HepG2 (cell line): ENCODE measurements at places on chromosomes 5 and 9.
A peak's percentile ranks its signal among the peaks of the same experiment; 100 is the strongest.

- no peak for DNase-seq
These were observed 210.6 kb downstream of the MARCHF11 start for GRCh38 chr5:15968993-15969392.

GRCh38 chr9:78899006-78899405 is 602.1 kb downstream of the PSAT1 start:
- no peak for DNase-seq

GRCh38 chr5:109275919-109276318 is 133.9 kb downstream of the PJA2 start:
- no peak for DNase-seq

DNA sequence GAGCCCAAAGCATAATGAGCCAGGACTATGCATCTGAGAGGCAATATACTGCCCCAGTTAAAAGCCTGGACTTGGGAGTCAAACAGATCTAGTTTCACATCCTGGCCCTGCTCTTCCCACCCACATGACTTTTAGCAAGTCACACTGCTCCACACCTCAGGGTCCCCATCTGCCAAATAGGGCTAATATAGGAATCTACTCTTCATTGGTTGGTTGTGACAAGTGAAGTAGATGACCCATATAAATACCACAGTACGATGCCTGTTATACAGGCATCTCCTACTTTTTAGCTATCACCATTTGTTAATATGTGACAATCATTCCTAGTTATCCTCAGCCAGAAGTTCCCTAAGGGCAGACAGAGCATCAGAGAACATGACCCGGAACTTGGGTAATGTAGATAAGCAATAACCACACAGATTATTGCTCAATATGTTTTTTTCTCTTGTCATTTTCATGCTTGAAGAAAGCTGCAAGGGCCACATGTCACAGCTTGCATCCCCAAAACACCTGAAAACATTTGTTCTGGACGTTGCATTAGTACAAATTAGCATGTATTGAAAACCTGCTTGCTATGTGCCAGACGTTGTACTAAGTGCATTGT is 20.4 kb downstream of the ADAM19 start:
- no peak for DNase-seq

GRCh38 chr9:112421771-112422222 is 41.9 kb downstream of the HSDL2 start:
- DNase-seq = no peak

GRCh38 chr5:115813719-115814118 is 2.7 kb downstream of the CDO1 start:
- DNase-seq = no peak

DNA sequence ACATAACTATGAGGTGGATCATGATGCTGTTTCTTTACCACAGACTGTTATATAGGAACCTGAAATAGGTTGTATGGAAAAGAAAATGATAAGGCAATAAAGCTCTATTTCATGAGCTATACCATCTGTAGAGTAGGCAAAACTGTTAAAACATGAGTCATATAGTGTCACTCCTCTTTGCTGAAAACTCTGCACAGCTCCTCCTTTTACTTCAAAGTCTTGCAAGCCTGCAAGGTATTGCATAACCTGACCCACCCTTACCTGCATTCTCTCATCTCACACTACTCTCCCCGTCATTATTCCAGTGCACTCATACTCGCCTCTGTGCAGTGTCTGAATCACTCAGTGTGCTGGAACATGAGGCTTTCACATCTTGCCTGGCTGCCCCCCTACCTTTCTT is 790.1 kb downstream of the EFNA5 start:
- no peak for DNase-seq

DNA sequence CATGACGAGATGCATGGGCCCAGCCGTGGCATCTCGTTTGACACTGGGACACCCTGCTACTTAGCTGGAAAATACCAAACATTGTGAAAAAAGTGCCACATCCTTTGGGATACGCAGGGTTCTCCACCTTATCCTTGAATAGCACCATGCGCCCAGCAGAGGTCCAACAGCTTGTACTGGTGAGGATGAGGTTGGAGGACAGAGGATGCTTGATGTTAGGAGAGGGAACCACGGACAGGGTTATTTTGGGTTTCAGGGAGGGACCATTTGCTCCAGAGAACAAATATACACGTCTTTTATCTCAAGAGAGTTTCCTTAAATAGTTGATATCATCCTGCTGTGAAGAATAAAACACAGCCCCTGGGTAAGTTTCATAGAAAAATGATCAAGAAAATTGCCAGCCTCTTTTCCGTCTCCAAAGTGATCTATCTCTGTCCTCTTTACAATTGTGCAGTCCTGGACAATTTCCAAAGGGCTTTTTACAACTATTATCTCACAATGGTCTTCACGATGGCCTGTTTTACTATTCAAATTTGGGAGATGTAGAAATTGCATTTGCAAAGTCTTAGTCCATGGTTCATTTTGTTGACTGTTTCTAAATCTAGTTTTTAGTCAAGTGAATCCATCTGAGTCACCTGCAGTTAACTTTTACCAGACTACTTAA is 19.9 kb upstream of the FRRS1L start:
- DNase-seq = no peak

- DNase-seq = no peak
These were observed 2.6 kb upstream of the SLC28A3 start for GRCh38 chr9:84343111-84343521.

- DNase-seq = no peak
These were observed 81.5 kb upstream of the PTCH1 start for GRCh38 chr9:95598236-95598635.

DNA sequence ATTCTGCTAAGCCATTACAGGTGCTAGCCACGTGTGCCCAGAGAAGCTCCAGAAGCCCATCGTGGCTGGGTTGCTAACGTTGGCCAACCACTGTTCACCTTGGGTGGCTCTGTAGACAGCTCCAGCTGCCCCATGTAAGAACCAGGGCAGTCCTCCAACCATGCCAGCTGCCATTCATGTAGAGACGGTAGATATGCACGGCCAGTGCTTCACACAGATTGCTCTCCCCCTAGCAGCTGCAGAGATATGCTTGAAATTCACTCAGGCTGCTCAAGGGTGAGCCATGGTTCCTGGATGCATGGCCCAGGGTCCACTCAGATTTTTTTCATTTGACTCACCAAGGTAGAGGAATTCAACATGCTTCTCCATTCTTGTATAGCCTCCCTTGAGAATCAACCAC is 31.0 kb downstream of the GADD45G start:
- no peak for DNase-seq

DNA sequence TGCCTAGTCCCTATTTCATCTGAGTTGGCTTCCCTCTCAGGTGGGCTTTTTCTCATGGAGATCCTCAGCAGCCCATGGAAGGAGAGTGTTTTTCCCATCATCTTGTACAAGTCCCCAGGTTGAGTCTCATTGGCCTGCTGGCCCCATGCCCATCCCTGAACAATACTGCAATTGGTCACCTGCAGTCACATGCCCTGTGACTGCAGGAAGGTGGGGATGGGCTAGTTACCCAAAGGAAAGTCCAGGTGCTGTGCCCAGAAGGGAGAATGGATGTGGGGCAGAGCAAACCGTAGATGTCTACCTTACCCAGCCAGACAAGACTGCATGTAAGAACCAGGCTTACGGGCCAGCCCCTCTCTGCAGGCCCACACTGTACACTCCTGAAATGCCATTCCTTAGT is 54.0 kb upstream of the SAP30L start:
- DNase-seq = no peak

GRCh38 chr5:445591-445990 is 2.6 kb downstream of the EXOC3 start:
- no peak for DNase-seq

DNA sequence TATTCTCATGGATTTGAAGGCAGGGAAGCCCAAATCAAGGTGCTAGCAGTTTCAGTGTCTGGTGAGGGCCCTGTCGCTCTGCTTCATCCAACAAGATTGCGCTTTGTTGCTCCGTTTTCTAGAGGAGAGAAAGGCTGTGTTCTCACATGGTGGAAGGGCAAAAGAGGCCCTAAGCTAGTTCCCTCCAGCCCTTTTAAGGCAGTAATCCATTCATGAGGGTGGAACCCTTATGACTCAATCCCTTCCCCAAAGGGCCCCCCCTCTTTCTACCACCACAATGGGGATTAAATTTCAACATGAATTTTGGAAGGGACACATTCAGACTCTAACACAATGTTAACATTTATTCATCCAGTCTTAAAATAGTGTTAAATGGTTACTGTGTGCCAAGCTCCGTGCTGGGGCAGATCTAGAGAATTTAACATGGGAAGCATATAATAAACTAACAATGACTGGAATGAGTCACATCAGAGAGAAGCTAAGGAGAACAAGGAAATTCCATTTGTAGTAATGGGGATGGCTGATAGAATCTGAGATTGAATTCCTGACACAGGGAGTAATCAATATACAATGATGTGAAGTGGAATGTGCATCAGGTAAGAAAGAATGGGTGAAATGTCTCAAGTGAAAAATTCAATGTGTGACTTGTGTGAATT is 382.8 kb upstream of the ZNF608 start:
- DNase-seq = no peak

GRCh38 chr9:31590091-31590490 is 794.4 kb upstream of the ACO1 start:
- no peak for DNase-seq

GRCh38 chr5:135824541-135825041 is 9.9 kb upstream of the SLC25A48 start:
- DNase-seq = no peak

DNA sequence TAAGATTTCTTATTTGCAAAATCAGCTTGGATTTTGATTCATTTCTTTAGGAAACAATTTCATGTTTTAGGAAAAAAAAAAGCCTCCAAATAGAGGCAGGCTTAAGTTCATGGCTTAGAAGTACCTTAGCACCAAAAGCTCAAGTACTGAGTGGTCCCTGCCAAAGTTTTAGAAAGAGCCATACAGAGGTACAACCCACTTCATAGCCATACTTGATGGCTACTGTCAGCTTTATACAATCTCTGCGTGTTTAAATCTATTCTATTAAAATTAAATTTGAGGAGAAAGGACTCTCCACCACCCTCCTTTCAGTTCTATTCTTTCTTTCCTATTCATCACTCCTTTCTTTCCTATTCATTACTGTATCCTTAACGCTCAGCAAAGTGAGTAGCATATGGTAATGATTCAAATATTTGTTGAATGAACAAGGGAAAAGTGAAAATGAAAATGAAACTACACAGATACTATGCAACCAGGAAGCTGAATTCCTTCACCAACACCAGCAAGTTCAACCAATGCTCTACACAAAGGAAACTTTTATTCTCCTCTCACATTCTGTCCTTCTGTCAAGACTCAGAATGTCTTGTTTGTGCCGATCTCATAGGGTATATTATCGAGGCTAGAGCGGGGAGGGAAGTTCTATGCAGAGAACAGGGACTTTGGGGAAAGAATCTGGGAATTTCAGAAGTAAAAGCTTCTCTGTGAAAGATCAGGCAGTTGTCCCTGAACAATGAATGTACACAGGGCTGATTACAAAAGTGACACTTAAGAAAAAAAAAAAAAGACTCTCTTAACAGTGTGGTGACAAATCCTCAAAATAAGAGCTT is 138.6 kb upstream of the SPEF2 start:
- peak; percentile 50 for DNase-seq

- DNase-seq = no peak
These were observed 559.2 kb downstream of the TUSC1 start for GRCh38 chr9:25119041-25119440.

GRCh38 chr9:82242285-82242963 is 253.9 kb downstream of the SPATA31D1 start:
- no peak for DNase-seq

GRCh38 chr5:145858959-145859358 is 13.9 kb downstream of the GRXCR2 start:
- no peak for DNase-seq

GRCh38 chr9:653421-653820 is 188.1 kb upstream of the DMRT1 start:
- no peak for DNase-seq

- DNase-seq = no peak
These were observed 433.9 kb downstream of the BNC2 start for GRCh38 chr9:16436545-16436944.

GRCh38 chr5:38642189-38642911 is 85.9 kb upstream of the LIFR start:
- DNase-seq = no peak

DNA sequence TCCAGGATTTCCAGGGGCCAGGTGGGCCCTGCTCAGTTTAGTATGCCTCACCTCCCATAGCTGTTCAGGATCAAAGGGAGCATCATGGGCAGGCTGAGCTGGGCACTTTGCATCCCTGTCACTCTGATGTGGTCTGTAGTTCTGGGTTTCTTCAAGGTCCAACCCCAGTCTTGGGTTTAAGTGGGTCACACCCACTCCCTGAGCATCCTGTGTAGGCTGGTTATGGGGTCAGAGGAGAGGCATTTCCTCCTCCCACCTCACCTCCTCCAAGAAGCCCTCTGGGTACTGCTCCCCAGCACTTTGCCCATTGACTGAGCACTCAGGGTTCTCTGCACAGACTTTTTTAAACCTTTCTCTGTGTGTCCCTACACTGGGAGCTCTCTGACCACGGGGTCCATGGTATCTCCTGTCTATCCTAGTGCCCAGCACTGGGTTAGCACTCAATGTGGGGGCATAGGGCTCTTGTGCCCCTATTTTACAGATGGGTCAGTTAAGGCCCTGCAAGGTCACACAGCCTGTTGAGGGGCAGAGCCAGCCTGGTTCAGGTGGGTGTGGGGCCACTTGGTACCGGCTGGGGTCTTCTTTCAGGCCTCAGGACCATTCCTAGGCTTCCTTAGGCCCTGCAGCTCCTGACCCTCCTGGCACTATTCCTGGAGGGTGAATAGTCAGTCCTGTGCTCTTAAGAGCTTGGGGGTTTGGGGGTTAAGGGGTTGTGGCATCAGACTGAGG is 19.0 kb downstream of the CXXC5 start:
- no peak for DNase-seq
